MM.1S (cell line): ENCODE measurements at places on chromosomes 5 and 9.

DNA sequence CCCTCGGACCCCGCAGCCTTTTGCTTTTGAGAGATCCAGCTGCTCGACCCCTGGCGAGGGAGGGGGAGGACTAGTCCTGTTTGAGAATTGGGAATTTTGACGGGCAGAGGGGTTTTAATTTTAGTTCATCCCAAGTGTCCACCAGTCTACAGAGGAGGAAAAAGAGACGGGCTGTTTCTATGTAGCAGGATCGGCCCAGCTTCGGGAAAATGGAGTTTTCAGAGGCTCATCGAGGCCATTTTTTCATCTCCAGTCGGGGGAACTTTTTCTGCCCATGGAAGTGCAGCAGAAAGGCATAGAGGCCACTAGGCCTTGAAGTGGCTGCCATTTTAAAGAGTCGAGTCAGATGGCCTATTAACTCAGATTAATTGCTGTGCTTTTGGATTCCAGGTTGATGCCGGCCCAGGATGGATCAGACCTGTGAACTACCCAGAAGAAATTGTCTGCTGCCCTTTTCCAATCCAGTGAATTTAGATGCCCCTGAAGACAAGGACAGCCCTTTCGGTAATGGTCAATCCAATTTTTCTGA lies 1.2 kb downstream of the NSD1 start:
- no peak for DNase-seq

- DNase-seq, result no peak
Observed at GRCh38 chr5:107968998-107969397, 298.3 kb upstream of the EFNA5 start.

GRCh38 chr5:122332599-122333555 lies 20.8 kb downstream of the SNCAIP start:
- DNase-seq, result no peak

- DNase-seq, result peak; percentile 11
Observed at GRCh38 chr5:37005252-37005651, 128.7 kb downstream of the NIPBL start.

- peak; percentile 24 for DNase-seq
Observed at GRCh38 chr9:117034866-117035265, 347.8 kb downstream of the TRIM32 start.

GRCh38 chr5:102049517-102049916 lies 246.6 kb downstream of the SLCO4C1 start:
- DNase-seq, result peak; percentile 56

GRCh38 chr9:33161589-33162132 lies 5.5 kb downstream of the B4GALT1 start:
- no peak for DNase-seq
